Cardiac septum (tissue), 1 donor: ENCODE measurements at places on chromosomes 4 and X. TPM values are rescaled to one million over a fixed set of nuclear protein-coding genes. Genes with fewer than 3 reads are reported as not detected.

ITM2A gene
- 57.8 TPM for total RNA-seq

ELMOD2 gene
- total RNA-seq, result 18.3 TPM

ARMCX4 gene
- total RNA-seq, result 7.4 TPM

CNKSR2 gene
- total RNA-seq, result 1.00 TPM

DNA sequence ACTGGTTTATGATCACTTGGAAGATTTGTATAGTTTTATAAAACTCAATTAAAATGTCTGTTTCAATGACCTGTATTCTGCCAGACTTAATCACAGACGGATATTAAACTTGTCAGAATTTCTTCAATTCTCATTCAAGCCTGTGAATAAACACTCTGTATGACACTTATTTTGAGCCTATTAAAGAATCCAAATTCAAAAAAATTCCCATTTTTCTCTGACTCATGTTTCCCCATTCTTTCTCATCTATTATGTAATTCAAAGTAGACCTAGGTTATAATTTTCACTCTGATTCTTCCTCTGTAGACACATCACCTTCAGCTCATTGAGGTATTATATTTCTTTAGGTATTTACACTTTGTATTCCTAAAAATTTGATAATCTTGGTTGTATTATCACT lies 166.1 kb downstream of the TMA16 start:
- DNase-seq, result no peak

- no peak for DNase-seq
These were observed 595.4 kb upstream of the AGA start for GRCh38 chr4:178037459-178038214.

DNA sequence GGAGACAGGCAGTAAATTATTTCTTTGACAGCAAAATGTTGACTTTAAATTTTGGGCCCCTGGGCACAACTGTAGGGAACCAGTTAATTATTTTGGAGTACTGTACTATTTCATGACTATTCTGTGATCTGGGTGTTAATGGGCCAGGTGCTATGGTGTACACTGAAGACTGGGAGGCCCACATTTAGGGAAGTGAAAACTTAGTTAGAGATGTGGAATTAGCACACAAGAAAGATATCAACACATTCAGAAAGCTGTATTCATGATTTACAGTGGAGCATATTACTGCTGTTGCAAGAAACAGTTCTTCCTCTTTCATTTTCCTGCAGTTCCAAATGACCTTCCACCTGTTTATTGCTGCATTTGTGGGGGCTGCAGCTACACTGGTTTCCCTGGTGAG lies 12.4 kb downstream of the PLP1 start:
- DNase-seq, result no peak

DNA sequence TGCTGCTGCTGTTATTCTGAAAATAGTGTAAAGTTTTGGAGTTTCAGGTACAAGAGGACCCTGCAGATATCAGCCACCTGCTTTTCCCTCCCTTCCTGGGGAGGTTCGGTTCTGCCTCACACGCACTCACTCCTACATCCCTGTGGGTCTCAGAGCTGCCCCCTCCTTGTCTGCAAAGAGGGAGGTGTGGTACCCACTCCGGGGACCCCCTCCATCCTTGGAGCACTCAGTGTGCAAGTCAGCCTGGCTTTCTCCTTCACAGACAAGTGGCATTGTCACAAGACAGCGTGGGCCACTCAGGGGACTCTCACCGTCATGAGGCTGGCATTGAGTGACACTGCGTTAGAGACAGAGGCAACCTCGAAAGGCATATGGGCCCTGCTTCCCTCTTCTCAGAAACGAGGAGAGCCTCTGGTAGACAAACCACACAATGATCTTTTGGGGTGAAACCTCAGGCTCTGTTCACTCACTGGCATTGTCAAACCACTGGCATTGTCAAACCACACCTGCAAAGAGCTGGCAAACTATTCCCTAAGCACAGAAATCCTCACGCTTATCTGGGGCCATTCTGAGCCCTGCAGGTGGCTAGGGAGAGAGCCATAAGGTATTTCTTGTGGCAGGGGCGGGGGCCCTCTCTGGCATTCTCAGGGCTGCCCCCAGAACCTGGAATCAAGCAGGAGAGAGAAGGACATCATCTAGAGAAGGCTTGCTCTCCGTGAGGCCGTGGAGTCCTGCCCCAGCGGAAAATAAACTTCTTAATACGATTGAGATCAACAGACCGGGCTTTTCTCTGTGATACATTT lies 285.0 kb downstream of the SHOX start:
- DNase-seq, result no peak

GRCh38 chr4:144204431-144204830 lies 63.9 kb upstream of the GYPA start:
- no peak for DNase-seq

DNA sequence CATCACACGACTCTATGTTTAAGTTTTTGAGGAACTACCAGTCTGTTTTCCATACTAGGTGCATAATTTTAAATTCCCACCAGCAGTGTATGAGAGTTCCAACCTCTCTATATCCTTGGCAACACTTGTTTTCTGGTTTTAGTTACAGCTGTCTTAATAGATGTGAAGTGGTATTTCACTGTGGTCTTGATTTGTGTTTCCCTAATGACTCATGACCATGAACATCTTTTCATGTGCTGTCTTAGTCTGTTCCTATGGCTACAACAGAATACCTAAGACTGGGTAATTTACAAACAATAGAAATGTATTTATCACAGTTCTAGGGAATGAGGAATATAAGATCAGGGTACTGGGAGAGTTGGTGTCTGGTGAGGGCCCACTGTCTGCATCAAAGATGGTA lies 51.5 kb upstream of the GPR78 start:
- DNase-seq, result no peak

DNA sequence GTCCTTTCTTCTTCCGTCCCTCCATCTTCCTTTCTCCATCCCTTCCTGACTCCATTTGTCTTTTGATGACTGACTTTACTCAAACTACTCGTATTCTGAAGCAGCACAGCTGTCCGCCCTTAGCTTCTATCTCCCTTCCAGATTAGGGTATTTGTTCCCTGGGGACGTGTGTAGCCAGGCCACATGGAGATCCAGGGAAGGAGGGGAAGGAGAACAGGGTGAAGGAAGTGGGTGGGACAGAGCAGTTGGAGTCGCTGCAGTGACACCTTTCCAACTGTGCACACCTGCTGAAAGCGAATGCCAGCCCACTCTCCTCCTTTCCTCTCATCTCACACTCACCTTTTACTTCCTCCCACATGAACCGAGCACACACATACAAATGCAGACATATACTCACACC lies 323.8 kb downstream of the DCTD start:
- no peak for DNase-seq

GRCh38 chrX:23851544-23851943 lies 56.2 kb downstream of the APOO start:
- no peak for DNase-seq

DNA sequence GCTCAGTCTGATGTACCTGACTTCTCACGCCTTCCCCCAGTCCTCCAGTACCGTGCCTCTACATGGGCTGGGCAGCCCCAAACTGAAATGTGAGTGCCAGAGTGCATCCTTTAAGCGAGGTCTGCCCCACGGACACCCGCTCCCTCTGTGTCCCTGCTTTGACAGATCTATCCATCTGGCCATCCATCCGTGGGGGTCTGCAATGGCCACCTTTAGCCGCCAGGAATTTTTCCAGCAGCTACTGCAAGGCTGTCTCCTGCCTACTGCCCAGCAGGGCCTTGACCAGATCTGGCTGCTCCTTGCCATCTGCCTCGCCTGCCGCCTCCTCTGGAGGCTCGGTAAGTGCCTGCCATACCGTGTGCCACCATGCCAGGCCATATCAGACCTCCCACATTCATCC lies 827 bp downstream of the PORCN start:
- DNase-seq, result no peak

GRCh38 chr4:70925418-70925817 lies 23.2 kb downstream of the MOB1B start:
- no peak for DNase-seq

DNA sequence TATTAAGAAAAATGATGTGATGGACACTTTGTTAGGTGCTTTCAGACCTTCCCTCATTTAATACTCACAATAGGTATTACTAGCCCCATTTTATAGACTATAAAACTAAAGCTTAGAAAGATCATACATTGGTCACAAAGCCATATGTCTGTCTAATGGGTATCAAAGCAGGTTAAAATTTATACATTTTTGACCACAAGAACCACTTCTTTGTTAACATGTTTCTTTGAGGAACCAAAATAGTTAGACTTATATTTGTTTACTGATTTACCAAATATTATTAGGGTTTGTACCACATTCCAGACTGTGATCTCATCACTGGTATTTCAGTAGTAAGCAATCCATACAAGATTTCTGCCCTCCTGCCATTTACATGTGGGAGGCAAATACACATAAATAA lies 363.3 kb downstream of the NAF1 start:
- no peak for DNase-seq

DNA sequence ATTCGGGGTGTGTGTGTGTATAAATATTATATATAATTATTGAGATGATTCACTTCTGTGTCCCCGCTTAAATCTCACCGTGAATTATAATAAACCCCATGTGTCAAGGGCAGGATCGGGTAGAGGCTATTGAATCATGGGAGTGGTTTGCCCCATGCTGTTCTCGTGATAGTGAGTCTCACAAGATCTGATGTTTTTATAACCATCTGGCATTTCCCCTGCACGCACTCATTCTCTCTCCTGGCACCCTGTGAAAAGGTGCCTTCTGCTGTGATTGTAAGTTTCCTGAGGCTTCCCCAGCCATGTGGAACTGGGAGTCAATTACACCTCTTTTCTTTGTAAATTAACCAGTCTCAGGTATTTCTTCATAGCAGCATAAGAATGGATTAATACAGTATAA lies 851.4 kb upstream of the AGA start:
- no peak for DNase-seq

DNA sequence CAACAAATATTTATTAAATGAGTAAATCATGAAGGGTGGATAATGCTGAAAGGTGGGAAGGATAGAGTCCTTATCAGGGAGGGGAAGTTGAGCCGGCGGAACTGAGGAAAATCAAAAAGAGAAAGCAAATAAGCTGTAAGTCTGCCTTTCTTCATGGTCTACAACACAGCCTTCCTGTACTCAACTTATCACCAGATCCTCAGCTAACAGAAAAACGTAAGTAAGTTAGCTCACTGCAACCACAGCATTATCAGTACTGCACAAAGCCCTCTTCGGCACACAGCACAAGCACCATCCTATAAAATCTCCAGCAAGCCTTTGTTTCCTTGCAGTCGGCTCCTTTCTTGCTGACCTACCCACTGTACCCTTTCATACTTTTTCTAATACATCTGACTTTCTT lies 70.3 kb downstream of the CRMP1 start:
- DNase-seq, result no peak

GRCh38 chr4:76175336-76175735 lies 27.1 kb upstream of the NUP54 start:
- DNase-seq, result no peak

GRCh38 chrX:113919387-113919786 lies 664.5 kb upstream of the HTR2C start:
- no peak for DNase-seq

- no peak for DNase-seq
These were observed 32.4 kb upstream of the UGDH start for GRCh38 chr4:39559626-39560025.
